ENCODE measurements at places on chromosomes 3 and 15. TPM values are rescaled to one million over a fixed set of nuclear protein-coding genes. Genes with fewer than 3 reads are reported as not detected.

Gene UROC1
- not detected for total RNA-seq

Gene IQCF5
- not detected for total RNA-seq

GRCh38 chr15:93035092-93035915 is 53.7 kb downstream of the RGMA start:
- DNase-seq: no peak

Gene RHCG
- 2.7 TPM for total RNA-seq

- DNase-seq: no peak
These were observed 6.7 kb upstream of the DGKG start for GRCh38 chr3:186368717-186369116.

- DNase-seq: no peak
These were observed 284.9 kb downstream of the UACA start for GRCh38 chr15:70478251-70478990.

- no peak for DNase-seq
These were observed 25.1 kb upstream of the GABPB1 start for GRCh38 chr15:50380089-50380488.

Gene ALCAM
- 119 TPM for total RNA-seq

Gene GTF2E1
- 21.4 TPM for total RNA-seq

DNA sequence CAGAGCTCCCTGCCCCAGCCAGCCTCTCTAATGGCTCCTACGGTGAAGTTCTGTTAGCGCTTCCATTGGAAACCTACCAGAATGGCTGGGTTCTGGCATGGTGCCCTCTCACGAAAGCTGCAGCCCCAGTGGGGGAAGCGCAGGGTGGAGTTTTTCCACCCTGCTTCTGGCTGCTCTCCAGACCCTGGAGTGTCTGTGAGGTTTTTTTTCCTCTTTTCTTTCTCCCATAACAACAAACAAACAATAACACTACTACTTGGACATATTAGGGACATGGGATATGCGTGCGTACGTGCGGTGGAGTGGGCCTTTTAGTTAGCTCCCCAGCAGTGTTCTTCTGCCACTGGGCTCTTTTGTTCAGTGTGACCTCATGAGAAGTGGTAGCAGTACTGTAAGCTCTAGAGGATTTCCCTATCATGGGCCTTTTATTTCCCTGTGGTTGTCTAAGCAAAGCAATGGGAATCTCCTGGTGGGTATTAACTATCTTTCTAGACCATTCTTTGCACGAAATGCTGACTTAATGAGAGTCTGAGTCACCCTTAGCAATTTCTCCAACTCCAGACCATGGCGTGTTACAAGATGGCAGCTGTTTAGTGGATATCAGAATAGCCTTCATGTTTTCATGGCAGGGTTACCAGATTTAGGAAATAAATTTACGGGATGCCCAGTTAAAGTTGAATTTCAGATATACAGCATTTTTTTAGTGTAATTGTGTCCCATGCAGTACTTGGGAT is 161.9 kb downstream of the FNDC3B start:
- no peak for DNase-seq

Gene CGNL1
- 5.3 TPM for total RNA-seq

GRCh38 chr3:10495003-10495402 is 10.4 kb downstream of the ATP2B2 start:
- no peak for DNase-seq

Gene ZMAT3
- total RNA-seq: 8.6 TPM

DNA sequence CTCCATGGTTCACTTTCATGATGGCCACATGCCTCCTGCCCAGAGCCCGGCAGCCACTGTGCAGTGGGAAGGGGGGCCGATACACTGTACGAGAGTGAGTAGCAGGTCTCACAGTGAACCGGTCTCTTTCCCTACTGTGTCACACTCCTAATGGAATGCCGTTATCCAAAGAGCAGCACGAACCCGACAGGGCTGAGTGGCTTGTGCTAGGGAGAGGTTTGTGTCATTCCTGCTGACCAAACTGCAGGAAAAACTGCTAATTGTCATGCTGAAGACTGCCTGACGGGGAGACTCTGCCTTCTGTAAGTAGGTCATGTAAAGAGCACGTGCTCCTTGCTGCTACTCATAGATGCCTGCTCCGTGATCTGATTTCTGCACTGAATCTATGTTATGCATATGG is 105.1 kb downstream of the ARPP21 start:
- DNase-seq: no peak

DNA sequence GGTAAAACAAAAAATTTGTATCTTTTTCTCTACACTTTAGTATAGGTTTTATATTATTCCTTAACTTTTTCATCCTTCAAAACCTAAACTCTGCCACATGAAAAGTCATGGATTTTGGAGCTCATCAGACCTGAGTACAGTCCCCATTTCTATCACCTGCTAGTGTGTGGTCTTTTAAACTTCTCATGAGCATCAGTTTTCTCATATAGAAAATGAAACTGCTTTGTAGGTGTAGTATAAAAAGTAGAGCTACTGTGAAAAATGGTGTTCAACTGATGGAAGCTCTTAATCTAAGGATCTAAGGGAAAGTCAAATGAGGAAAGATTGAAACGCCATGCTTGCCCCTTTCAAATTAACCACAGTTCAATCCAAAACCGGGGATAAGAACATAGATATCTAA is 686.5 kb downstream of the MECOM start:
- no peak for DNase-seq

Gene IQCB1
- 37.6 TPM for total RNA-seq

Gene IL16
- 0.62 TPM for total RNA-seq

DNA sequence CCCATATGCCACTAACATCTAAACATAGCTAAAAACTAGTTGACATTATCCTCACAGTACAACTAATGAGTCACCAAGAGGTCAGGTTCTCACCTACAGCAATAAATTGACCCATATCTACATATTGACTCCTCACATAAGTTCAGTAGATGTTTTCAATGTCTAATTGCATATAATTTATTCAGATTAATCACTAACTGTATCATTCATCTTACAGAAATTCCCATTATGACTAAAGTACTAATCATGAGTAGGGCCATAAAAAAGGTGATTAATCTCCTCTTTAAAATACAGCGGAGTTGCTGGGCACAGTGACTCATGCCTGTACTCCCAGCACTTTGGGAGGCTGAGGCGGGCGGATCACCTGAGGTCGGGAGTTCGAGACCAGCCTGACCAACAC is 82.4 kb upstream of the ST3GAL6 start:
- DNase-seq: no peak

- DNase-seq: no peak
These were observed 94.2 kb upstream of the ACP3 start for GRCh38 chr3:132222868-132223538.

Gene SUCNR1
- 1.2 TPM for total RNA-seq

DNA sequence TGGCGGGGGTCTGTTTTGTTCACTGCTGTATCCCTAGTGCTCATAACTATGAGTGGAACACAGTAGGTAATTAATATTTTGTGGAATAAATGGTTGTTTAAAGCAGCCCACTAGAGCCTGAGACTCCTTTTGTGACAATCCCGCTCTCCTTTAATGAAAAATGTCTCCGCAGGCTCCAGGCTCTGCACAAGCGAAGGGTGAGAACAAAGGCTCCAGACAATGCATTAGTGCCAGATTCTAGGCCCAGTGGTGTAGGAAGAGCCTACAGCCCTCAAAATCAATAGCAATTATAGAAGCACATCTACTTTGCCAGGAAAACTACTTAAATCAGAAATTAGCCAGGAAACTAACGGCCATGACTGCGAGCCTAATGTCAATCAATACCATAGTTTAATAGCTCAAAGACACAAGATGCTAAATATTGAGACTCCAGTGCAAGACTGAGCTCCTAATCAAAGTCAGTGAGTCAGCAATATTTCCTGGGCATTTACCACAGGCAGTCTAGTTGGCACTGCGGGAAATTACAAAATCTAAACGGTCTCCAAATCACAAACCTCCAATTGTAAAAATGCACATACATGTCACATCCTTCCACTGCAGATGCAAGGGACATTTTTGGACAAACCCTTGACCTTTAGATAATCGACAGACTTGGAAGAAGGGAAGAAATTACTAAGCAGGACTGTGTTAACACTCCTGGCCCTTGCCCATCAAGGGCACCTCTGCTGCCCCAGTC is 2.3 kb downstream of the ANXA2 start:
- DNase-seq: no peak

DNA sequence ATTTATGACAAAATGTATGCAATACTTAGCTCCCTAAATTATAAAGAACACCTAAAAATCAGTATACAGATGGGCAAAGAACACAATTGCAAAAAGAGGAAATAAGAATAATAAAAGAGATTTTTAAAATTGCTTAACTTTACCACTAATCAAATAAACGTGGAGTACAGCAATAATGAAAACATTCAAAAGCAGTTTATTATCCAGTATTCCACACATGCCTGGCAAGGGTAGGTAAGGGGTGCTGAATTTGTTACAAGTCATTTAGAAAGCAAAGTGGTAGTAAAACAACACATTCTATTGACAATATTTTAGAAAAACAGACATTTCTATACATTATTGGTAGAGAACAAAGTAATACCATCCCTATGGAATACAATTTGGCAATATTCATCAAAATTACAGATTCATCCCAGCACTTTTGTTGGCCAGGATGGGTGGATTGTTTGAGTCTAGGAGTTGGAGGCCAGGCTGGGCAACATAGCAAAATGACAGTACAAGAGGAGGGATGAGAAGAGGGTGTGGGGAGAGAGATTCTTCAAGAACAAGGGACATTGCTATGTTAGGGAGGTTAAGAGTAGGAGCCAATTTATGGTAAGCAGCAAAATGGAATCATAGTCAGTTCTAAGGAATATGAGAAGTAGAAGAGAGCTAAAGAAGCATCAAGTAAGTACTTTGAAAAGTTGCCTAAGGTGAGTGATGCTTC is 3.7 kb upstream of the ACKR4 start:
- DNase-seq: no peak

DNA sequence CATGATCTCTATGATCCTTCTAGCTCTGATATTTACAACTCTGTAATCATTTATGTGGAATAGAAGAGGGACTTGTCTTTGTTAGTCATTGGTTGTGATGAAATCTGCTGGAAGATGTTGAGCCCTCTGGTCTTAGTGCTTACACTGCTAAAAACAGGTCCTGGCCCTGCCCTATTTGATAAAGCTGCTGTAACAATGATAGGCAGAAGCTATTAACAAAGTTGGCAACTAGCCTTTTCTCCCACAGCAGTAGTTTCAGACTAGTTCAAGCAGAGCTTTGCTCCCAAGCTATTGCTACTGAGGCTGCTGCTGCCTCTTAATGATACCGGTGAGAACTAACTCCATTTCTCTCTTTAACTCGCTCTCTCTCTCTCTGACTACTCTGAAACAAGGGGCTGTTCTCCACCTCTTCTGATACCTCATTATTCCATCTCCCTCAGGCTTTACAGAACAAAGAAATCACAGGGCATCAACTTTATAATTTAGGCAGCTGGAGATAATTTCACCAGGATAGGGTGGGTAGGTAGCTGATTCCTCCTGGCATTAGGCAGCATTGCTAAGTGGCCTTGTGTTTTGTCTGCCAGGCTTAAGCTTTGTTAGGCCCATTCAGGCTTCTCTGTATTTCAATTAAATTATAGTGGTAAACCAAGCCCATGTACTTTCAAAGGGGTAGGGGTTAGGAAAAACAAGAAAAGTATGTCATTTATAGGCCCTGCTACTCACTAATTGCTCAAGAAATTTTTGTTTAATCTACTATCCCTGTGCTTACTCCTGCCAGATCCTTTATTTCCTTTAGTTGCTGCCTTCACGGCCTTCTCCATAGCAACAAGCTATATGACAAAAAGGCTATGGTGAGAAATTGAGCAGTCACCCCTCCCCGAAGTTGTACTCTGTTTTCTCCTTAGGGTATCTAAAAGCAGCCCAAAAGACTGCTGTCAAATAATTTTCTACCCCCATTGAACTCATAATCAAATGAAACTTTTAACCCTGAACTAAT is 139.6 kb downstream of the RBPMS2 start:
- no peak for DNase-seq

DNA sequence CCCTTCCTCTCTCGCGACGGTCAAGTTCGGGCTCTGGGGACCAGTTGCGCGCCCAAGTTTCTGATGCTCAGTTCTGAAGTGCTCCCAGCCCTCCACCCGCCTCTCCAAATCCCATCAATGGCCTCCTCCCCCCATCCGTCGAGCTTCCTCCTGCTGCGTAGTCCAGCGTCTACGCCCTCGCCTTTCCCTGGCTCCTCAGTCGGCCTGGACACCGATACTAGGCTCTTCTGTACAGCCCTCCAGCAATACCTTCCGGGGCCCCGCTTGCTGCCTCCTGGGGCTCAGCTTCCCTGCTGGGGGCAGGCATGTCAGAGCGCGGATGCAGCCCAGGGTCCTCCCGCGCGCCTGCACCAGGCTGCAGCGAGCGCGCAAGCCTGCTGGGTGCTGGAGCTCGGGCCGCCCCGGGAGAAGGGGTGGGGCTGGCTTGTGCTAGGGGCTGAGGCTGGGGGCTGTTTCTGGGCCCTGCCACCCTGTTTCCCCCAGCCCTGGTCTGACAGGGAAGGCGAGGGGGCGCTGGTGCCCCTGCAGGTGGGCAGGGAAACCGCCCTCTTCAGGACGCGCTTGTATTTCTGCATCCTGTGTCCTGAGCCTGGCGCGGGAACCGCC is 353.3 kb upstream of the SUCLG2 start:
- DNase-seq: peak; percentile 40

DNA sequence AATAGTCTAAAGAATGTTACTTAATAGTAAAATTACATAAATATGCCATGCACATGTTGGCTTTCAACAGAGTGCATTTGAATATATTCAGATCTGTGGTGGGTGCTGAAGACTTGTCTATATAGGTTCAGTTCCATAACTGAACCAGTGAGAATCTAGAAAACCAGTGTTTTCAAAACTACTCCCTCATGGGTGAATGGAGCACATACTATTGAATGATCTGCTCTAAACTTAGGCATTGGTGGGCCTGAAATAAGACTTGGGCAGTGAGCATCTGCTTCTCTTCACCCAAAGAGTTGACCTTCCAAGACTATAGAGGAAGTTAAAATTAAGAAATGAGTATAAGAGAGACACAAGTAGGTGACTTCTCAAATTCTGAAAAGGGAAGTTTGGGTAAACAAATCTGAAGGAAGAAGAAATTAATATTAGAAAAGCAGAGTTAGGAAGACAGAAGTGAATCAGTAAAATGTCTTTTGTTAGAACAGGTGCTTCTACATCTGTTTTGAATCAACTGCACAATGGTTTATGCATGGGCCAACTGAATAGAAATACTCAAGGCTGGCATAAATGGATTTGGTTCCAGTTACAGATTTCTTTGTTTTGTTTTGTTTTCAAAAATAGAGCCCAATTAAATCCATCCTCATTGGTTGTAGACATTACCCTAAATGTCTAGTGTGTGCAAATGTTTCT is 19.3 kb downstream of the ALCAM start:
- no peak for DNase-seq

GRCh38 chr3:44439499-44440295 is 37.8 kb downstream of the ZNF445 start:
- DNase-seq: peak; percentile 11

GRCh38 chr3:42547401-42547945 is 34.3 kb downstream of the SEC22C start:
- DNase-seq: peak; percentile 56

Gene MUSTN1
- total RNA-seq: not detected

- no peak for DNase-seq
These were observed 92.2 kb upstream of the NTRK3 start for GRCh38 chr15:88348579-88349230.

GRCh38 chr3:38268522-38268921 is 2.9 kb downstream of the SLC22A13 start:
- no peak for DNase-seq

Gene PLA2G4F
- total RNA-seq: not detected

Gene VIPR1
- 0.16 TPM for total RNA-seq

- DNase-seq: no peak
These were observed 17.7 kb downstream of the MELTF start for GRCh38 chr3:197011780-197012539.

Data from occipital lobe (tissue), 3 donors.